ENCODE measurements at places on chromosomes 3 and 15. TPM values are rescaled to one million over a fixed set of nuclear protein-coding genes. Genes with fewer than 3 reads are reported as not detected.
A peak's percentile ranks its signal among the peaks of the same experiment; 100 is the strongest.

GRCh38 chr3:189368384-189368783, 196.6 kb downstream of the TPRG1 start:
- H3K36me3 ChIP-seq: no peaks in the 10 kb centered on the region
- no peak overlapping the region for H3K27ac ChIP-seq
- no peaks in the 10 kb centered on the region for H3K27me3 ChIP-seq
- H3K4me1 ChIP-seq: no peaks in the 10 kb centered on the region
- DNase-seq: no peak
- no peak overlapping the region for H3K4me3 ChIP-seq

GRCh38 chr3:60696428-60697125, 554.7 kb downstream of the FHIT start:
- H3K27me3 ChIP-seq: no peaks in the 10 kb centered on the region
- no peaks in the 10 kb centered on the region for H3K4me1 ChIP-seq

GRCh38 chr3:138401834-138402233, 32.6 kb upstream of the ESYT3 start:
- no peaks in the 10 kb centered on the region for H3K36me3 ChIP-seq
- H3K4me1 ChIP-seq: peaks cover 8% of the 10 kb centered on the region
- DNase-seq: no peak
- H3K27ac ChIP-seq: no peak overlapping the region
- H3K4me3 ChIP-seq: no peak overlapping the region

DNA sequence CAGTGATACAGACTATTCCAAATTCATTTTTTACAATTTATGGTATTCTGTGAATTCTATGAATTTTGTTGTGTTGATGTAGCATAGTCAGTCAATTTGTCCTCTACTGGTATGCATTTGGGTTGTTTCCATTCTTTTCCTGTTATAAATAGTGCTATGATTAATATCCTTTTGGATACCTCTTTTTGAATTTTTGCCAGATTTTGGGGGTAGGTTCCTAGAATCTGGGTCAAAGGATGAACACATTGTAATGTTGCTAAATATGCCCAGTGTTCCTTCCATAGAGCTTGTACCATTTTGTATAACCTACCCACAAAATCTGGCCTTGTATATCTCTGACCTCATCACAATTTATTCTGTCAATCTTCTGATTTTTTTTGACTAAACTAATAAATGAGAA, 44.4 kb upstream of the C3orf38 start:
- no peaks in the 10 kb centered on the region for H3K27me3 ChIP-seq
- no peak overlapping the region for H3K27ac ChIP-seq
- H3K36me3 ChIP-seq: no peaks in the 10 kb centered on the region
- no peak overlapping the region for H3K4me3 ChIP-seq
- DNase-seq: no peak

DNA sequence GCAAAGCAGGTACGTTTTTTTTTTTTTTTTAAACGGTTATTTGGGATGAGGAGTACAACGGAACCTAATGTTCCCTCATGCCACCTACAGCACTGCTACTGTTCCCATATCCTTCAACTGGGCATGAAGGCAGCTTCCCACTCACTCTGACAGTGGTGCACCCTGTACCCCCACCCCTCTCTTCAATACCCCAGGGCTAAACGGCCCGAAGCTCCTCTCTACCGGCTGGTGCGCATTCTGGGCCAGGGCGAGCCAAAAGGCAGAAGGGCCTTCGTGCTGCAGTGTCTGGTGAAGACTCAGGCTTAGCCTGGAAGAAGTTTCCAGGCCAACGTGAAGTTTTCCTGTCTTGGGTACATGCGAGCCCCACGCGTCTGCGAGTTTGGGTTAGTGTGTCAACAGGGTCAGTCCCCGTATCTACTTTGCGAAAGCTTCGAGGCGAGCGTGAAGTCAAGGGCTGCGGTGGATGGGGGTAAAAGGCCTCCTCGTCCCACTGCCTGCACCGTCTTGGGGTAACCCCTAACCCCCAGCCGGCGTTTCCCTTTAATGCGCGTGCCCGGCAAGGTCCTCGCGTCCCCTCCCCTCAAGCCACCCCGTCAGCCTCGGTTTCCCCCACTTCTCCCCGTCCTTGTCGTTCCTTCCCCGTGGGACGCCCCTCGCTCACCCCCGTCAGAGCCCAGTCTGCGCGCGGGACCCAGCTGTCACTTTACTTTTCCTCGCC, 765 bp upstream of the UBE2E2 start:
- no peaks in the 10 kb centered on the region for H3K36me3 ChIP-seq
- H3K27ac ChIP-seq: peak overlapping the region; percentile 79
- H3K27me3 ChIP-seq: no peaks in the 10 kb centered on the region
- peak; percentile 70 for DNase-seq
- H3K4me3 ChIP-seq: peak overlapping the region; percentile 74
- H3K4me1 ChIP-seq: peaks cover 2% of the 10 kb centered on the region

GRCh38 chr3:178456621-178457285, 79.5 kb upstream of the KCNMB2 start:
- H3K4me3 ChIP-seq: no peak overlapping the region
- no peaks in the 10 kb centered on the region for H3K36me3 ChIP-seq
- no peak for DNase-seq
- H3K4me1 ChIP-seq: no peaks in the 10 kb centered on the region
- no peaks in the 10 kb centered on the region for H3K27me3 ChIP-seq

- H3K4me3 ChIP-seq: no peak overlapping the region
- H3K27ac ChIP-seq: no peak overlapping the region
- H3K36me3 ChIP-seq: no peaks in the 10 kb centered on the region
- DNase-seq: no peak
Observed at GRCh38 chr3:15778332-15778858, 19.4 kb downstream of the ANKRD28 start.

- H3K4me3 ChIP-seq: peak overlapping the region; percentile 86
- H3K4me1 ChIP-seq: peaks cover 2% of the 10 kb centered on the region
- DNase-seq: no peak
- H3K36me3 ChIP-seq: no peaks in the 10 kb centered on the region
- H3K27ac ChIP-seq: peak overlapping the region; percentile 61
Observed at GRCh38 chr3:154122912-154123559, 1.8 kb downstream of the ARHGEF26 start.

DNA sequence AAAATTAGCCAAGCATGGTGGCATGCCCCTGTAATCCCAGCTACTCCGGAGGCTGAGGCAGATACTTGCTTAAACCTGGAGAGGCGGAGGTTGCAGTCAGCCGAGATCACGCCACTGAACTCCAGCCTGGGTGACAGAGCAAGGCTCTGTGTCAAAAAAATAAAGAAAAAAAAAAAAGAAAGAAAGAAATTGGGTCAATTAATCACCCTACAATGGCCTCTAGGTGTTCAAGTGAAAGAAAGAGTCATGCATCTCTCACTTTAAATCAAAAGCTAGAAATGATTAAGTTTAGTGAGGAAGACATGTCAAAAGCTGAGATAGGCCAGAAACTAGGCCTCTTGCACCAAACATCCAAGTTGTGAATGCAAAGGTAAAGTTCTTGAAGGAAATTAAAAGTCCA, 44.9 kb upstream of the GSK3B start:
- no peak overlapping the region for H3K27ac ChIP-seq
- no peaks in the 10 kb centered on the region for H3K4me1 ChIP-seq
- no peaks in the 10 kb centered on the region for H3K27me3 ChIP-seq
- no peak overlapping the region for H3K4me3 ChIP-seq

DNA sequence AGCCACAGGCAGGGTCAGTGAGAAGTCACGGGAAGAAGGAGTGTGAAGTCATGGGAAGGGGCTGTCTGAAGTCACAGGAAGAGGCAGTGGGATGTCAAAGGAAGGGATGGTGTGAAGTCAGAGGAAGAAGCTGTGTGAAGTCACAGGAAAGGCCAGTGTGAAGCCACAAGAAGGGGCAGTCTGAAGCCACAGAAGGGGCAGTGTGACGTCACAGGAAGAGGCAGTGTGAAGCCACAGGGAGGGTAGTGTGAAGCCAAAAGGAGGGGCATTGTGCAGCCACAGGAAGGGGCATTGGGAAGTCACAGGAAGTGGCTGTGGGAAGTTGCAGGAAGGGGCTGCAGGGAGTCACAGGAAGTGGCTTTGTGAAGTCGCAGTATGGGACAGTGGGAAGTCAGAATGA, 35.1 kb downstream of the GASK1A start:
- no peak overlapping the region for H3K27ac ChIP-seq
- H3K27me3 ChIP-seq: no peaks in the 10 kb centered on the region
- no peaks in the 10 kb centered on the region for H3K36me3 ChIP-seq
- peaks cover 7% of the 10 kb centered on the region for H3K4me1 ChIP-seq

DNA sequence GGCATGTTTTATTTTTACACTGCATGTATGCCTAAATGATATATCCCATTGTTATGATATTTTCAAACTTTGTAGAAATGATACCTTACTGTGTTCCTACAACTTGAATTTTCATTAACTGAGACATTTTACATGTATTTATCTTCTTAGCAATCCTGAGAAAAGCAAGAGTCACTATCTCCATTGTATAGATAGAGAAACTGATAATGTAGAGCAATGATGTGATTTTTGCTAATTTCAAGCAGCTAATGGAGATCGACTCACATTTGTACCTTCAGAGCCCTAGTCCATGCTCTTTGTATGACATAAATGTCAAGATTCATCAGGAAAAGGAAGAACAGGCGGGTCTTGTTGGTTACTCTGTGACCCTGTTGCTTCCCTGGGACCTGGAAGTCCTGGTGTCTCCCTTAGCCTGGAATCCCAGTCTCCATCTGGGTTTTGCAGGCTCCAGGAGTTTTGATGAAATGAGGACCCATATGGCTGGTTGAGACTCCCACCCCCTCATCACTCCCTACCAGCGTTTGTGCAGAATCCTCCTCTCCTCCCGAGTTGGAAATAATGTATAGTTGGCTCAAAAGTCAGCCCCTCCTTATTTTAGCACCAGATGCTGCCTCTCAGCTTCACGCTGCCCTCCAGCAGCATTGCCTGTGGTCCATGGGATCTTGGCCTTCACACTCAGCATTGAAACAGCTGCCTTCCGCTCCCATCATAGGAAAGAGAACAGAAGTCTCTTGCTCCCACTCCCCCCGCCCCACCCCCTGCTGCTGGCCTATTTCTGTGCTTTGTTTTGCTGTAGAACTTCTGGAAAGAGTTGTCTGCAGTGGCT, 67.1 kb downstream of the APBA2 start:
- H3K27ac ChIP-seq: no peak overlapping the region
- no peaks in the 10 kb centered on the region for H3K36me3 ChIP-seq
- H3K4me3 ChIP-seq: no peak overlapping the region
- H3K4me1 ChIP-seq: no peaks in the 10 kb centered on the region
- H3K27me3 ChIP-seq: no peaks in the 10 kb centered on the region

- no peak overlapping the region for H3K27ac ChIP-seq
- no peaks in the 10 kb centered on the region for H3K27me3 ChIP-seq
- no peaks in the 10 kb centered on the region for H3K4me1 ChIP-seq
- no peak for DNase-seq
- no peaks in the 10 kb centered on the region for H3K36me3 ChIP-seq
- no peak overlapping the region for H3K4me3 ChIP-seq
Observed at GRCh38 chr3:78985981-78986380, 781.8 kb downstream of the ROBO1 start.

GRCh38 chr15:51801391-51801835, 28.0 kb upstream of the TMOD3 start:
- no peaks in the 10 kb centered on the region for H3K4me1 ChIP-seq

DNA sequence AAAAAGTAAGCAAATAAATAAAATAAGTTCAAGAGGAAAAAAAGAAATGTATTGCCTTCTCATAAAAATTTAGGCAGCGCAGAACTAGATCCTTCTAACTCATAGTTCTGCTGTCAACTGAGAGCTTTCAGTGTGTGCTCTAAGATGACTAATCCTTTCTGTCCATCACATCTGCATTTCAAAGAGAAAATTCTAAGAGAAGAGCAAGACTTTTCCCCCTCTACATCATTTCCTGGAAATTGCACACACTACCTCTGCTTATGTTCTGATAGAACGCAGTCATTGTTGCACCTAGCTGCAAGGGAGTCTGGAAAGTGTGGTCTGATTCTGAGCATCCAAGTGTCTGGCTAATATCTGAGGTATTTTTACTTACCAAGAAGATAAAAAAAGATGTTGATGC, 39.6 kb upstream of the SLCO3A1 start:
- no peak overlapping the region for H3K4me3 ChIP-seq
- no peaks in the 10 kb centered on the region for H3K4me1 ChIP-seq
- H3K27ac ChIP-seq: no peak overlapping the region
- DNase-seq: no peak

- H3K36me3 ChIP-seq: no peaks in the 10 kb centered on the region
- no peak for DNase-seq
- no peak overlapping the region for H3K4me3 ChIP-seq
- peaks cover 6% of the 10 kb centered on the region for H3K4me1 ChIP-seq
- H3K27ac ChIP-seq: no peak overlapping the region
- no peaks in the 10 kb centered on the region for H3K27me3 ChIP-seq
Observed at GRCh38 chr3:65330072-65330471, 642.3 kb upstream of the ADAMTS9 start.

- no peak overlapping the region for H3K4me3 ChIP-seq
- peak; percentile 43 for DNase-seq
- peak overlapping the region; percentile 44 for H3K27ac ChIP-seq
- H3K36me3 ChIP-seq: no peaks in the 10 kb centered on the region
Observed at GRCh38 chr15:101240358-101240757, 11.5 kb downstream of the CHSY1 start.

- no peak overlapping the region for H3K4me3 ChIP-seq
- no peaks in the 10 kb centered on the region for H3K36me3 ChIP-seq
- no peak for DNase-seq
- H3K27me3 ChIP-seq: no peaks in the 10 kb centered on the region
- no peaks in the 10 kb centered on the region for H3K4me1 ChIP-seq
- no peak overlapping the region for H3K27ac ChIP-seq
Observed at GRCh38 chr3:107345822-107346405, 31.3 kb upstream of the CCDC54 start.

DNA sequence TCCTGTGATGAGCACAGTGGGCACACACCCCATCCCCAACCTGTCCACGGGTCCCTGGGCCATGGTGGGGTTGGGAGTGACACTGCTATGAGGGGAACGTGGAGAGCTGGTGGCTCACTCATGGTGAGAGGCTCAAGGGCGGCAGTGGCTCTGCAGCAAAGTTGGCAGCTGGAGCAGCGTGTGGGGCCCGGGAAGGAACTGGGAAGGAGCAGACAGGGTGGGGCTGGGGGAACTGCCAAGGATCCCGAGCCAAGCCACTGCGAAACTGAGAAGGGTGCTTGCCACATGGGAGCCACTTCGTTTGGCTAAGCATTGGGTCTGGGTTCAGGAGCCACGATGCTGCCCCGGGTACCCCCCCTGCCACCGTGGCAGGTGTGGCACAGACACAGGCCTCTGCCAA, 80.1 kb downstream of the SNRK start:
- H3K36me3 ChIP-seq: no peaks in the 10 kb centered on the region
- DNase-seq: no peak
- H3K4me3 ChIP-seq: no peak overlapping the region
- peaks cover 21% of the 10 kb centered on the region for H3K4me1 ChIP-seq

DNA sequence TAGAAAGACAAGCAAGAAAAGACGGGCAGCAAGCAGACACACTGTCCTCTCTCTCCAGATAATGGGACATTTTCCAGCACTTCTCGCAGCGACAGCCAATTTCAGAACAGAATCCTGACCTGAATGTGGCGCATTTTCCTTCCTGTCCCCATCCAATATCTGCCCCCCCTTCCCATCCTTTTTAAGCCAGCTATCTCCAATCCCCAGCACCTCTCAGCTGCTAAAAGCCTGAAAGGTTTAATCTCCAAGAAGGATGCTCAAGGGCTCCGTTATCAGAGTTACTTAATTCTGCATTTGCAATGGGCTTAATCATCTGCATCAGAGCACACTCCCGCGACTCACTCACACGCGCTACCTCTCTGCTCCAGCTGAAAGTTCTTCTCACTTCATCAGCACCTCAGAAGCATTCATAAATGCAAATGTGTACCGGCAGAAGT, 50.5 kb downstream of the SRGAP3 start:
- no peak overlapping the region for H3K4me3 ChIP-seq
- DNase-seq: no peak
- H3K36me3 ChIP-seq: no peaks in the 10 kb centered on the region
- no peaks in the 10 kb centered on the region for H3K27me3 ChIP-seq
- no peak overlapping the region for H3K27ac ChIP-seq

Gene TTC21A
- 4.8 TPM for polyA plus RNA-seq

Gene SERPINI2
- not detected for polyA plus RNA-seq

Gene LMCD1
- 133 TPM for polyA plus RNA-seq

Gene ATP11B
- polyA plus RNA-seq: 21.3 TPM

Gene PTPRG
- polyA plus RNA-seq: 18.2 TPM

Gene TMED3
- polyA plus RNA-seq: 38.2 TPM

Gene FBXW12
- polyA plus RNA-seq: 0.33 TPM

Gene TMC3
- polyA plus RNA-seq: not detected
